ENCODE measurements at places on chromosomes 3 and 15. TPM values are rescaled to one million over a fixed set of nuclear protein-coding genes. Genes with fewer than 3 reads are reported as not detected.

CHDH gene
- 48.6 TPM for total RNA-seq

SLC6A20 gene
- total RNA-seq, result 4.4 TPM

PRSS50 gene
- not detected for total RNA-seq

ITIH1 gene
- total RNA-seq, result not detected

AHSG gene
- not detected for total RNA-seq

ALDH1L1 gene
- total RNA-seq, result 15.3 TPM

TMOD2 gene
- 7.2 TPM for total RNA-seq

ATP8B4 gene
- 3.0 TPM for total RNA-seq

ZPLD1 gene
- total RNA-seq, result 0.05 TPM

STRC gene
- 1.1 TPM for total RNA-seq

THSD4 gene
- 18.8 TPM for total RNA-seq

SLC35G2 gene
- 1.2 TPM for total RNA-seq

LMAN1L gene
- total RNA-seq, result not detected

UNC13C gene
- 0.13 TPM for total RNA-seq

WDR49 gene
- total RNA-seq, result not detected

STRIT1 gene
- total RNA-seq, result not detected

TPRG1 gene
- total RNA-seq, result 1.8 TPM

UBAP1L gene
- 3.7 TPM for total RNA-seq

RAF1 gene
- total RNA-seq, result 66.1 TPM

ZNF860 gene
- total RNA-seq, result 0.53 TPM

ATP13A4 gene
- 17.9 TPM for total RNA-seq

Data from colonic mucosa (tissue), 4 donors.